ENCODE measurements at places on chromosomes 13 and 19.

DNA sequence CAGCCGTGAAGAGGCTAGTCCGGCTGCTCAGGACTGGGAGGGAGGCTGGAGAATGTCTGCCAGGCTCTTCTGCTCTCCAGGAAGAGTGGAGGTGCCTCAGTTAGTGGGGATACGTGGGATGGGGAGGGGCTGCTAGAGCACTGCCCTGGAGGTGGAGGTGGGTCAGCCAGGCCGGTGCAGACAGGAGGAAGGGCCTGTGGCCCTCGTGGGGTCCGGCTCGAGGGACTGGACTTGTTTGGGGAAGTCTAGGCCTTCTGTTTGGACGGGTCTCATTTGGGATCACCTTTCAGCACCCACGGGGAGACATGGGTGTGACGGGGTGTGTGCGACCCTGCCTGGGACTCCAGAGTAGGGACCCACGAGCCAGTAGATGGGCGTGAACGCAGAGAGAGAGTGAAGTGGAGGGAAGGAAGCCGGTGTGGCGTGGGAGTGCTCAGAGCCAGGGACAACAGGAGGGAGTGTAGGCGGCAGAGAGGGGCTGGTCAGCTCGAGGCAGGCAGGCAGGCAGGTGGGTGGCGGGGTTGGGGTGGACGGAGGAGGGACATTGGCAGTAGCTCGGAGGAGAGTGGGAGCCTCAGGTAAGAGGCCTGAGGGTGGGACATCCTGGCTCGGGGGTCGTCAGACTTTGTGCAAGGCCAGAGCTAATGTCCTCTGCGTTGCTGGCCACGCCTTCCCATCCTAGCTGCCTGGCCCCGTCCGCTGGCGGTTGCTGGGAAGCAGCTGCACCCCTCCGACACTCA, 11.5 kb downstream of the EPN1 start:
- no peak for DNase-seq

GRCh38 chr13:58032676-58033460, 401.3 kb downstream of the PCDH17 start:
- no peak for DNase-seq

DNA sequence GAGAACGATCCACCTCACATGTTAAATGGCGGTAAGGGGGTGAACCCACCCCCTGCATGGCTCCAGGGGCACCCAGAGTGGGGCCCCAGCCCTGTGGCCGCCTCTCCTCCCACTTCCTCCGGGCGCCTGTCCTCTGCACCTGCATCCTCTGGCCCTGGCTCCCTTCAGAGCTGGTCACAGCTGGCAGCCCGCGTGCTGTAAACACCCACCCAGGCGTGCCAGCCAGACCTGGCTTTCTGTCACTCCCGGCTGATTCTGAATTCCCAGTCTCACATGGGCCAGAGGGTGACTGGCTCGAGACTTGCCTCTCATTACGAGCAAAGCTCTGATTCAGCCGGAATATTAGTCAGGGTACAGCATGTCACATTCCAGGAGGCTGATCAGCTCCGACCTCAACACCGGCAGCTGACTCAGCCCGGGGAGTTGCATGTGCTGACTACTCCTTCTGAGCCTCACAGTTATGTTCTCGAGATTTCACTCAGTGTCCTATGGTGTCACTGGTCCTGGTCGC, 75.1 kb downstream of the GNG7 start:
- no peak for DNase-seq

- DNase-seq, result no peak
These were observed 89.2 kb downstream of the KCNRG start for GRCh38 chr13:50104493-50104892.

DNA sequence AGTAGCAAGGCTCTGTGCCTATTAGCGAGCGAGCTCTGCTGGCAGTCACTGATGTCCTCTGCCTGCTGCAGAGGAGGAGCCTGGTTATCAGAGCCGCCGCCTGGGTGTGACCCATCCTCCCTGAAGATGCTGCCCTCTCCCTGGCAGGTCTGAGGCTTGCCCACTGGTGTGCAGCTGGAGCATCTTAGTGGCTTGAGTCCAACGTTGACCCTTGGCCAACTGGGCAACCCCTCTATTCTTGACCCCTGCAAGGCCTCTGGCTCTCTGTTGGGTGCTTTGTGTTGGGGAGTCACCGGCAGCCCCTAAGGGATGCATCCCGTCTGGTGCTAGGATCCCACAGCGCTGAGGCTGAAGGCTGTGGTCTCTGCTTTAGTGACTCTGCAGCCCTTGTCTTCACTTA, 277.9 kb upstream of the SOX1 start:
- no peak for DNase-seq

DNA sequence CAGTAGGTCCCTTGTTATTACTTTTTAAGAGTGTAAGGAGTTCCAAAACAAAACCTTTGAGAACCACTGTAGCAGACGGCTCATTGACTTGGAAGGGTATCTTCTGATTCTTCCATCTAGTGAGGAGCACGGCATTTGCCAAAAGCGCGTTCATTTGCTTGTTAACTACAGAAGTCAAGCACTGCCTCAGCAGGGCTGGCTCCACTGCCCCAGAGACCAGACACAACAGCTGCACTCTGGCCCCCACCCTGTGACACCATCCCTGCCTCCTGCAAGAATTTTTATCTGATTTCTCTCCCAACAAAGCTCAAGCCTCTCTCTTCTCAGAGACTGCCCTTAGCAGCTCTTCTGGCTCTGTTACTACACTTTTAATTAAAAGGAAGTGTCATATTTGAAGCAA, 20.7 kb upstream of the XPO4 start:
- no peak for DNase-seq

DNA sequence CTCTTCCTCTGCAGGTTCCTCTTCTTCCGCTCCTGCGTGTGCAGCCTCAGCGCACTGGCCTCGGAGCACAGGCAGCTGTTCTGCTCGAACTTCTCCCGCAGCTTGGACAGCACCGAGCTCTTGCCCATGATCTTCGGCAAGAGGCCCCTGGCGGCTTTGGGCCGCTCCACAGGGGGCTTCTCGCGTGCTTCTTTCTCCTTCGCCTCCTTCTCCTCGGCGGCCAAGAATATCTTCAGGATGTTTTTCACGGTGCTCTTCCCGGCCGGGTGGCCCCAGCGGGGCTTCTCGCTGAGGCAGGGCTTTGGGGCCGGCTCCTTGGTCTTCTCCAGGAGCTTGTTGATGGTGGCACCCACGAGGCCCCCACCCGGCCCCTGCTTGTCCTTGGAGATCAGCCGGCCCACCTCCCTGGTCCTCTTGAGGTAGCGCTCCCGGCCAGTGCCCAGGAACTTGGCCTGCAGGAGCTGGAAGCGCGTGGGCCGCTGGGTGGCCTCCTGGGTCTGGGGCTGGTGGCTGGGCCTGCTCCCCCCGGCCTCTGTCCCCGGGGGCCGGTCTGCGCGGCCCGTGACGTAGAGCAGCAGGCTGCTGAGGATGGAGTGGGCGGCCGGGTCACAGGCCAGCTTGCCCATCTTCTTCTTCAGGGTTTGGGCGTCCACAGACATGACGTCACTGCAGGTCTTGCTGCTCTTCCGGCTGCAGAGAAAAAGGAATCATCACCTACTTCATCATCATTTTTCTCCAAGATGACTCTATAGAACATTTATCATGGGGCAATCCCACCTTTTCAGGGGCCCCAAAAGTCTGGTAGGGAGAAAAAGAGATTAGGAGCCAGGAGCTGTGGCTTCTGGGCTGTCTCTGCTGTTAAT, 43.8 kb upstream of the GRTP1 start:
- DNase-seq, result no peak

DNA sequence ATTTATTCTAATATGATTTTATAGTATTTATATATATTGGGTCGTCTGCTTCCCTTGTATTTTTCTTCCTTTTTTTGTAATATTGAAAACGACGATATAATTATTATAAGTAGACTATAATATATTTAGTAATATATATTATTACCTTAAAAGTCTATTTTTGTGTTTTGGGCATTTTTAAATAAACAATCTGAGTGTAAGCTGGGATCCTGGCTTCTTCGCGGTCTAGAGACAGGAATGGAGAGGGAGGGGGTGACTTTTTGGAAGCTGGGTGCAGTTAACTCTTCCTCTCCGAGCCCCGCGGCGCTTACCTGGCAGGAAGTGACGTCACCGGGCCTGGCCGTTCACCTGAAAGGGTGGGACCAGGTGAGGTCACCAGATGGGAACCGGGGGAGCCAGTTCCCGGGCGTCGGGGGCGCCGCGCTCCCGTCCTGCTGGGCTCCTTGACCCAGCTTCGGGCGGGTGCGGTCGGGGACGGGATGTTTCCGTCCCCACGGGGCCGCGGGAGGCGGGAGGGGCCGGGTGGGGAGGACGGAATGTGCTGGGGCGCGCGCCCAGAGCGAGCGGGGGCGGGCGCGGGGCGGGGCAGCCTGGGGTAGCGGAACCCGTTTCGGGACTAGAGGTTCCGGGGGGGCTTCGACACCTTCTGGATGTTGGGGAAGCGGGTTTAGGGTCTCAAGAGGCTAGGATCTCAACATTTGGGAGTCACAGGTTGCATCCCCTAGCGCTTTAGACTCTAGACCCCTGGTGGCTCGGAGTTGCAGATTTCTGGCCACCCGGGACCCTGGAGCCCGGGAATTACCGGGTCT, 2.8 kb downstream of the ZFP36 start:
- peak; percentile 62 for DNase-seq

- no peak for DNase-seq
These were observed 725.2 kb upstream of the SLITRK1 start for GRCh38 chr13:84607261-84608013.

- no peak for DNase-seq
These were observed 17.2 kb downstream of the KCNC3 start for GRCh38 chr19:50311723-50312635.

GRCh38 chr19:5820785-5821184, 15.9 kb downstream of the NRTN start:
- no peak for DNase-seq

DNA sequence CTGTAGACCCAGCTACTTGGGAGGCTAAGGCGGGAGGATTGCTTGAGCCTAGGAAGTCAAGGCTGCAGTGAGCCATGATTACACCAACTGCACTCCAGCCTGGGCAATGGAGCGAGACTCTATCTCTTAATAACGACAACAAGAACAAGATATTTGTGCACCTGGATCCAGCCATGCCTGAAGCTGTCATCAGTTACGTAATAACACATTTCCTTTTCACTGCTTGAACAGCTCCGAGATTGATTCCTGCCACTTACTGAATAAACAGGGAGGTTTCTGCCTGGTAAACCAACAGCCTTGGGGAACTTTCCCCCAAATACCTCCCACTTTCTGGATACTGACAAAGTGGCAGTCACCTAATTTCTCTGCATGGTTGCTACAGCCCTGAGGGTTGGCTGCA, 5.4 kb downstream of the KANK2 start:
- DNase-seq, result no peak

GRCh38 chr19:27962264-27962663, 1250.7 kb downstream of the UQCRFS1 start:
- DNase-seq, result no peak

DNA sequence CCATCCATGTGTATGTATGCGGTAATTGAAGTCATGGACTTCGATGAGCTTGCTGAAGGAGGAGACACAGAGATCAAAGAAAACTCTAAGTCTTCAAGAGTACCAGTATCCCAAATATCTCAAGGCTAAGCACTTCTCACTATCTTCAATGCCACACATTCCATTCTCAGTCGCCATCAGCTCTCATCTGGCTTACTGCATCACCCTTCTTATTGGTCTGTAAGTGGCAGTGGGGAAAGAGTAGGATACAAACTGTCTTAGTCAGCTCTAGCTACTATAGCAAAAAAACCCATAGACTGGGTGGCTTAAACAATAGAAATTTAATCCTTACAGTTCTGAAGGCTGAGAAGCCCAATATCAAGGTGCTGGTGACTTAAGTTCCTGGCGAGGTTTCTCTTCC, 218.7 kb downstream of the POSTN start:
- DNase-seq, result no peak

DNA sequence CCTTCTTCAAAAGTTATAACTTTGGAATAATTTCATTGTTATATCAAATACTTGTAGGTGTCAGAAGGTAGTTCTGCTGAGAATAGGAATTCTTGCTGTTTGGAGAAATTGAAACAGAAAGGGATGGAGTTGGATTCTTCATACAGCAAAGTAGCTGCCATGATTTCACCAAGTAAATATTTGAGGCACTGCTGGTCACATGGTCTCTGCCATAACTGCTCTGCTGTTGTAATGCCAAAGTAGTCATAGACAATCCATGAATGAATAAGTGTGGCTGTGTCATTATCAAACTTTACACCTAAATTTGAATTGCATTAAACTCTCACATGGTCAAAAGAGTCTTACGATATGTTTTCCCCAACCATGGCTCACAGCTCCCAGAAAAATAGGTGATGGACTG, 308.6 kb downstream of the GPC6 start:
- DNase-seq, result no peak

DNA sequence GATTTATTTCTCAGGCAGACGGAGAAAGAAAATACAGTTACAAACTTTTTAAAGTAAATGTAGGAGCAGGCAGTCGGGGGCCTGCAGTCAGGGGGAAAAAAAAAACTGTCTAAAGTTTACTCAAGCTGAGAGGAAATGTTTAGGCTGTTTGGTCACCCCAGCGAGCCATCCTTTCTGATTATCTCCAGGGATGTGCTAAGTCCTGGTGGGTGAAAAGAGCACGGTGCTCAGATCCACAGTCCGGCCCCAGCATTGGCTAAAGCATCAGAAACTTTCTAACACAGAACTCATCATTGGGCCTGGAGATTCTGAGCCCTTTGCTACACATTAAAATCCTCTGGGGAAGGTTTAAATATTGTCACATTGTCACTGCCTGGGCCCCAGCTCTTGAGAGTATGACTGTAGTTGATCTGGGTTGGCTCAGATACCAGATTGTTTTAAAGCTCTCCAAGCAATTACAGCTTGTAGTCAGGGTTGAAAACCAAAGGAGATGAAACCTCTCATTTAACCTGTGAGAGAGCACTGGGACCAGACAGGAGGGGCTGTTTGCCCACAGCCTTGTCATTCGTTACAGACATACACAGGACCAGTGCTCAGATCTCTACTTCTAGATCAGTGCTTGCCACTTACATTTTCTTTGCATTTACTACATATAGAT, 131.1 kb upstream of the HTR2A start:
- DNase-seq, result no peak

GRCh38 chr19:53894707-53895106, 12.7 kb downstream of the PRKCG start:
- DNase-seq, result no peak

GRCh38 chr19:39224910-39225309, 19.9 kb downstream of the IFNL3 start:
- DNase-seq, result no peak

GRCh38 chr13:50072676-50073075, 57.4 kb downstream of the KCNRG start:
- no peak for DNase-seq

GRCh38 chr19:51000981-51001380, 423 bp downstream of the KLK8 start:
- no peak for DNase-seq

DNA sequence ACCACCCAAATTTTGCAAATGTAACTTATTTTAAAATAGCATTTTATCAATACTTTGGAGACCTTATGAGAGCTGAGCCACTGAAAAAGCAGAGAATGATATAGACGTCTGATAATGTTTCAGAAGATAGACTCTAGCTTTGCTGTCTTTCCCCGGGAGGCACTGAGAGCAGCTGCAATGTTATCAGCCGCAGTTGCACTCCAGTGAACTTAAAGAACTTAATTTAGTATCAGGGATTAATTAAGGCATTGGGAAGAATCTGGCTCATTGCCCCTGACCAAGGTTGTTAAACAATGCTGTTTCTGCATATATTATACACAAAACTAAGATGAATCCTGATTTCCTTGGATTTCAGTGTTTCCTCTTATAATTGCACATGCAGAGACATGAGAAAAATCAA, 75.7 kb upstream of the SGCG start:
- DNase-seq, result no peak
